ENCODE measurements at places on chromosomes 4 and X. TPM values are rescaled to one million over a fixed set of nuclear protein-coding genes. Genes with fewer than 3 reads are reported as not detected.

The CFI gene
- total RNA-seq: 201 TPM

The HMX1 gene
- total RNA-seq: not detected

The SSX2B gene
- not detected for total RNA-seq

The FHDC1 gene
- 0.09 TPM for total RNA-seq

The NAA15 gene
- total RNA-seq: 46.5 TPM

The EDA2R gene
- 9.2 TPM for total RNA-seq

The DGAT2L6 gene
- total RNA-seq: not detected

The DMD gene
- total RNA-seq: 10.3 TPM

The CXCL8 gene
- 2.4 TPM for total RNA-seq

The L1CAM gene
- total RNA-seq: 0.36 TPM

The CCDC149 gene
- 18.3 TPM for total RNA-seq

The STAP1 gene
- not detected for total RNA-seq

The GLRA3 gene
- total RNA-seq: not detected

The USP17L21 gene
- not detected for total RNA-seq

The CCDC160 gene
- not detected for total RNA-seq

Measured in fibroblast of the aortic adventitia (primary cell).